Fibroblast of skin of left biceps (primary cell): ENCODE measurements at places on chromosomes 1 and 21.

- DNase-seq = no peak
Measured at GRCh38 chr1:23902321-23903278, 10.6 kb downstream of the CNR2 start.

- DNase-seq = no peak
Measured at GRCh38 chr1:159077120-159077961, 775 bp upstream of the AIM2 start.

- DNase-seq = no peak
Measured at GRCh38 chr1:71687376-71687775, 595.0 kb downstream of the NEGR1 start.

DNA sequence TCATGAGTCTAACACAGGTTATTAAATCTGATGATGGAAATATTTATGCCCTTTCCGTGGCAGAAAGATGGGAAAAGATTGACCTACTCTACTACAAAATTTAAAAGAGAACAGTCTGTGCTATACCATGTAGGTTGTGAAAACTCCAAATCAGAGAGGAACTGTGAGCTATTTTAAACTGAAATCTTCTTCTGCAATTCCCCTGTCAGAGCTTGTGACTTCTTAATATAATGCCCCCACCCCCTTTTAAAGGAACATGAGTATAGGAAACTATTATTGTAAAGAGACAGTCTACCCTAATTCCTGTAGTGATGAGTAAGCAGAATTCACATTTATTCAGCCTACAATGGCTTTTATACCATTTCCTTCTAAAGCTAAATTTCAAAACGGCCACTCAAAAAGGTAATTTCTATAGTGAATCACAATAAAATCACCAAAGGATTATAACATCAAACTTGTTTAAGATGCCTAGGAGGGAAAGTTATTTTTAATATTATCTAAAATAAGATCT, 11.7 kb downstream of the DSCAM start:
- no peak for DNase-seq

DNA sequence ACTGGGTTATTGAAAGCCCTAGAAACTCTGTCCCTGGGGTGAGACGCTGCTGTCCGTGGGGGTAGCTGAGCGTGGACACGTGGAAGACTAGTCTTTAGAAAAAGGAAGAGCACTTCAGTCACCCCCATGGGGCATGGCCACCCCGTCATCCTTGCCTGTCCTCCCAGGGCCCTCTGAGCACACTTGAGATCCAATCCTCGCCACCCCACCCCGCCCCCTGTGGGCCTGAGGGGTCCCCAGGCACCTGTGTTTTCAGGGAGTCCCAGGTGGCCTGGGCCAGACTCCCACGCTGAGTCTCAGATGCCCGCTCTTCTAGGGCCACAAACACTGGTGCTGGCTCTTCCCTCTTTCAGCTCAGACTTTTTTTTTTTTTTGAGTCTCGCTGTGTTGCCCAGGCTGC, 2.5 kb downstream of the PRKCZ start:
- DNase-seq = no peak

DNA sequence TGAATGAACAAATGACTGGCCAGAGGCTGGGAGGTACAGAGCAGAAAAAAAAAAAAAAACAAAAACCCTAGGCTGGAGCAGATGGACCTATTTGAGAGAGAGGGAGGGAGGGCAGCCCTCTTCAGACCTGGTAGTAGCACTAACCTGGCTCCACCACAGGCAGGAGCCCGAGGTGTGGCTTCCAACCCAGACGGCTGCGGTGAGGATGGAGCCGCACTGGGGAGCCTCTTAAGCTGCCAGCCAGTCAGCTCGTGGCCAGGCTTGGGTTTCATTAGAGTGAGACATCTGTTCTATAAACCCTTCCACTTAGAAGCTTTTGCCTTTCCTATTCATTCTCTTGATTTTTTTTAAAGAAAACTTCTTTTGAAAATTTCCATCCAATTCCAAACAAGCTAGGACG, 16.8 kb downstream of the LGR6 start:
- DNase-seq = no peak

- no peak for DNase-seq
Measured at GRCh38 chr1:201318504-201319340, 35.4 kb downstream of the PKP1 start.

DNA sequence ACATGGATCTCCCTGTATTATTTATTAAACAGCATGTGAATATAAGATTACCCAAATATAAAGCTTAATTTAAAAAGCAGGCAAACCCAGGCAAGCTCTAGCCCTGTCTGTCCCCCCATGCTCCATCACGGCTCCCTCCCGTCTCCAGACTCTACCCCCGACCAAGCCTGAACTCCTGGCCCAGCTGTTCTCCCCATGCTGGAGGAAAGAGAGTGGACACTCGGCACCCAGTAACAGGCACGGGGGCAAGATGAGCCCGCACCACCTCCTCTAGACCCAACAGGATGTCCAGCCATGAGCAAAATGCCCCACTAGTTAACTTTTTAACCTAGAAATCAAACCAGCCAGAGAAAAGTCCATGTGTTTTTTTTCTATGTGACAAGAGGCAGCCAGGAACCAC, 19.3 kb downstream of the SLC19A1 start:
- no peak for DNase-seq

DNA sequence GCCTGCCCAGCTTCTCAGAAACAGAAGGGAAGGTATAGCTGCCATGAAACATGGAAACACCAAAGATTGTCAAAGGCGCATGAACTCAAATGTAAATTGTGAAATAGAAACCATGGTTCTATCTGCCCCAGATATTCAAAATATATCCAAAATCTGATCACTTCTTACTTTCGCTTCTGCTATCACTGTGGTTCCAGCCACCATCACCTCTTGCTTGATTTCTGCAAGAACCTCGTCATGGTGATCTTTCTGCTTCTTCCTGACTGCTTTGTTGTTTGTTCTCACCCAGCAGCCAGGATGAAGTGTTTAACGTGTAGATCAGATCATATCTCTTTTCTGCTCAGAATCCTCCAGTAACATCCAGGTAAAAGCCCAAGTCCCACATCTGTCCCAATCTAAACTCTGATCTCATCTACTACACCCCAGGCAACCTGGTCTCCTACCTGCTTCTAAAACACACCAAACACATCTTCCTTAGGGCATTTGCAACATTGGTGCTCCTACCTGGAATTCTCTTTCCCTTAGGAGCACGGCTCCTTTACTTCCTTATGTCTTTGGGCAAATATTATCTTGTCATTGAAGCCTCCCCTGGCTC, 10.5 kb upstream of the LMO4 start:
- DNase-seq = no peak

GRCh38 chr1:86445919-86446318, 21.9 kb downstream of the CLCA2 start:
- no peak for DNase-seq

DNA sequence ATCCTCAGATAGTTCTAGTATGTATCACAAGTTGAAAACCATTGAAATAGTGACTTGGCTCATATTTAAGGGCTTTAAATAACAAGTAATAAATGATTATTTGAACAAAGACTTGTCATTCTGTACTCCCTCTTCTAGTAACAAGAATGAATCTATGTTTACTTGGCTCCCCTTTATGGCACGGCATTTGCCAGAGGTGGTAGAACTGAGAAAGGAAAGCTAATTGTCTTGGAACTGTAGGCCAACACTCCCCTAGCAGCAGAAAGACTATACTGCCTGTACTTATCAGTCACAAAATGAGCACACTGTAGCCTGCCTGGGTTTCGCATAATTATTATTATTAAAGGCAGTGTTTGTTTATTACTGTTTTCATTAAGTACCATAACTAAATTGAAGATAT, 29.6 kb upstream of the SMYD2 start:
- no peak for DNase-seq

DNA sequence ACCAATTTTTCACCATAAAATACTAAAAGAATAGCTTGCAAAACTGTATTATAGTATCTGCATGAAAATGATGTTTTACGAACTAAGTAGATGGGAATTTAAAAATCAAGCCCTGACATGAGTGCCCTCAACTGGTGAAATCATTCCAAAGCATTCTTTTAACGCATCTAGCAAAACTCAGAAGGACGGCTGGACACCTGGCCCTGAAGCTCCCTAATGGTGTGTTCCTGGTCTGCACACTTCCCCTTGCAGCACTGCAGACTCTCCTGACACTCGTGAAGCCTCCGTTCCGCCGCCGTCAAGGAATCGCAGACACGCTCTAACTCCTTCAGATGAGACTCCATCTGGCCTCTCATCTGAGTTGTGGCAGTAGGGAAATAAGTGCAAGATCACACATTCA, 39.9 kb downstream of the ODF2L start:
- no peak for DNase-seq

- DNase-seq = no peak
Measured at GRCh38 chr1:173220157-173220556, 13.0 kb upstream of the TNFSF4 start.

- DNase-seq = no peak
Measured at GRCh38 chr1:18749569-18749968, 109.9 kb downstream of the TAS1R2 start.

GRCh38 chr21:36045993-36046392, 14.3 kb downstream of the SETD4 start:
- DNase-seq = no peak

DNA sequence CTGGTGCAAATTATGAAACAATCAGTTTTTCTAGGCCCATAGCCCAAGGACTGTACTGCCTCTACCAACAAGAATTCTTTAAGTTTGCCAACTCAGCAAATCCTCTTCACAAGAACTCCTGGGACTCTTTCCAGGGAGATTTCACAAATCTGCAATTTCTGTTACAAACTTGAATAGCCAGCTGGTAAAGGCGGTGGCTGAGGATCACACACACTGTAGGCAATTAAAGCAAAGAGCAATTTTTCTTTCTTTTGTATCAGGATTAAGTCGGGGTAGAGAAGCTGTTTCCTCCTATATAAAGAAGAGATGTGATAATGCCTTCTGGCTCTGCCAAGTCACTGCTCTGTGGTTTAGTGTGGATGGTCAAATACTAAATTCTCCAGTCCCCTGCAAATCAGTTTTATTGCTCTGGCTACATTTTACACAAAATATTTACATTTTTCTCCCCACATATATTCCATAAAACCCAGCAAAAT, 1.7 kb downstream of the ALDH9A1 start:
- peak; percentile 84 for DNase-seq

- no peak for DNase-seq
Measured at GRCh38 chr1:25565626-25566025, 22.2 kb downstream of the LDLRAP1 start.

DNA sequence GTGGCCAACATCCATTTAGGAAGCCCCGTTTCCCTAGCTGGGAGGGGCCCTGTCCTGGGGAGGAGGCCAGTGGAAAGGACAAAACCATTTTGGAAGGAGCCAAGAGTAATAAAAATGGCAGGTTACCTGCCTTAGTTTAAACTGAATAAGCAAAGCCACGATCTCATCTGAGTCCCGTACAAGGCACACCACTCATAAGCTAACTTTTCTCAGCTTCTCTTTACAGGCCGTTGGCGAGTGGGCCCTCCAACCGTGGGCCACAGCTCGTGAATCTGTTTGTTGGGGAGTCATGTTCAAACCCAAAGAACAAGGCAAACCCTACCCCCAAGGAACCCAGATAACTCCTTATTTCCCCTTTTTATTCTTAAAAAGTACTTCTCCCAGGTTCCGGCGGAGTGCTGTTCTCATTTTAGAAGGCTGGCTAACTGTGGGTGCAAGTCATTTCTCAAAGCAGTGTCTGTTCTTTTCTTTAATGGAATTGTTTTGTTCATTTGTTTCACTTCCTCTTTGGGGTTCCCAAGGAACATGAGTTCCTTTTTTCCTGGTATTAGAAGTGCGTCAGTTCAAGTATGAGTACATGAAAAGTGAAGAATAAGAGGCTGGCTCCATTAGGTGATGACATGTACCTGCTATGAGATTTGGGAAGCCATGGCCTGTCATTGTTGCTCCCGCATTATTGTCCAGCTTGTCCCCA, 89.0 kb downstream of the PSMG1 start:
- no peak for DNase-seq

DNA sequence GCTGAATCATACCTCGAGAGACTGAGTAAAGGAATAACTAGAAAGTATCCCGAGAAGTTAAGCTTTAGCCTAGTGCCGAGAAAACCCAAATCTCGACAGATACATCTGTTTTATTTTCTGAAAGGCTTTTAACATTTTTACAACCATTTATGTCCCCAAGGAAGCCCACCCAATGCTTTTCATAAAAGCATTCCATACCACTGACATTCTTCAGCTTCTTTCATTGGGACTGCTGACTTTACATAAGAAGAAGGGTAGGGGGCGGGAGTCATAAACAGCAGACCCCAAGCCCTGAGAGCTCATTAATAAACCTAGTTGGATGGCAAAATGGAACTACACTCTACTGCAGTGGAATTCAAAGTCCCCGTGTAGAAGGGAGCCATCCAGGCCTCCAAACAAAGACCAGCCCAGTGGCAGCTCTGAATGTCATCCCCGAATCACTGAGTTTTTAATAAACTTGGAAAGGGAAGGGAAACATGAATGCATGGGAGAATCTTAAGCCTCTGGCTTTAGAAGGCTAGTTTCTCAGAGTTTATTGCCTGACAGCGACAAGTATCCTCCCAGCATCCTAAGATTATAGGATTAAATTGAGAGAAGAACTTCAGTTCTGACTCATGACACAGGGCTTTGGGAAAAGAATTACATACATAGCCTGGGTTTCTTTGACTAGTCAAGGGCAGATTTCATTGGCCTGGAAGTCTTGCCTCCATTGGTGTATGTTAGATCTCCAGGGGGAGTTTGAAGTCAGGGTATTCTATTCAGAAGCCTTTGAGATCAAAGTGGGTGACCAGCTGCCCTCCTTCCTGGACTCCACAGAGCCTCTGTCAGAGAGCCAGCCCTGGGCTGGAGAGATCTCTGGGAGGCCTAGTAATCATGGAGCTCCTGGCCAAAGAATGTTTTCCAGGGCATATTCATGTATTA, 3.7 kb downstream of the ATF3 start:
- DNase-seq = no peak

DNA sequence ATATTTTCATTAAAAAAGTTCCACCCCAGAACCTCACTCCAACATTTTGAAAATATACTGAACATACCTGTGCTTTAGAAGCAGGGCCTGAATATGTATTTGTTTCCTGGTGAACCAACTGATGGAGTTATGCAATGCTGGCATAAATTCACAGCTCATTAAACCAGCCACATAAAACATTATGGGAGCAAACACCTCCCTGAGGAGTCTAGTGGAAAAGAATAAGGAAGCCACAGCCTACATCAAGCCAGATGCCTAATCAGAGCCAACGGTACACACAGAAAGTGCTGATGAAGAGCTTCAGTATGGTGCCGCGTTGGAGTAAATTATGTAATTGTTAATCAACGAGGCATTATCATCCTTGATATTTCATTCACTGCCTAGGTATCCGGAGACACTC, 199.5 kb downstream of the AJAP1 start:
- DNase-seq = no peak
